Activated T-cell treated with anti-CD3 and anti-CD28 coated beads for 24 hours (primary cell): ENCODE measurements at places on chromosomes 2 and 18.

- DNase-seq: no peak
These were observed 16.0 kb upstream of the SERPINB3 start for GRCh38 chr18:63677500-63678225.

- no peak for DNase-seq
These were observed 17.5 kb downstream of the AP1S3 start for GRCh38 chr2:223819891-223820290.

GRCh38 chr18:3246635-3247239 lies 864 bp upstream of the MYL12A start:
- DNase-seq: no peak

GRCh38 chr2:235911633-235912233 lies 256.5 kb downstream of the GBX2 start:
- no peak for DNase-seq

- DNase-seq: no peak
These were observed 20.9 kb downstream of the MARCHF4 start for GRCh38 chr2:216351172-216351925.

DNA sequence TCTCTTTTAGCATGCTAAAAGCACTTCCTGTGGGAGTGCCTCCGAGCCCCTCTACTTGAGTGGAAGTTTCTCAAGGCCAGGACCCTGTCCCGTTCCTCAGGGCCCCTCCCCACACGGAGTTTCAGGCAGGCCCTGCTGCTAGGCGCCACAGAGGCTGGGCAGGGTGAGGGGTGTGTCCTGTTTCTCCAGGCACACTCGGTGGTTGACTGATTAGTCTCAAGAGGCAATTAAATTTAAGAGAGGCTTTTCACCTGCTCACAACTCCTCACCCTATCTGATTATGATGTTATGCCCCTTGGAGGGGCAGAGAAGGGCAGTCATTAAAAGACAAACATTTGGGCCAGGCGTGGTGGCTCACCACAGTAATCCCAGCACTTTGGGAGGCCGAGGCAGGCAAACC lies 160.8 kb upstream of the HAAO start:
- no peak for DNase-seq

DNA sequence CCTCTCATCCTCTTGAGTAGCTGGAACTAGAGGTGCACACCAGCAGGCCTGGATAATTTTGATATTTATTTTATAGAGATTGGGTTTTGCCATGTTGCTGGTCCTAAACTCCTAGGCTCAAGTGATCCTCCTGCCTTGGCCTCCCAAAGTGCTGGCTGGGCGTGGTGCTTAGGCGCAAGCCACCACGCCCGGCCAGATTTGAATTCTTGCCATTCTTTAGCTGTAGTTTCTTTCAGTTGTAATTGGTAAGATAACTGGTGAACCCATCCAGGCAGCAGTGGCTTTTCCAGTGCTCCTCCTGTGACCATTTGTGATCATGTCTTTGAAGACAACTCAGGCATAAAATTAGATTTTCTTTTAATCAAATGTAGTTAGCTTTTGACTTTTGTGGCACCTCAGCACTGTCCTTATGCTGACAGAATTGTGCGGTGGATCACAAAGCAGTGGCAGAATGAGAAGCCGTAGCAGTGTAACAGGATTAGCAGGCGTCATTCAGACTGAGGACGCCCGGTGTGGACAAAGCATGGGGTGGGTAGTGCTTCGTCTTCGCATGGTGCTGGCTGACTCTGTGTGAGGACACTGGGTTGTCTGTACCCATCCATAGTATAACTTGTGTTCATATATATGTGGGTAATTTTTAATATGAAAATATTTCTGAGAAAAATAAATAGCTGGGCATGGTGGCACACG lies 30.0 kb upstream of the TOGARAM2 start:
- no peak for DNase-seq
